ENCODE measurements at places on chromosomes 12 and 14. TPM values are rescaled to one million over a fixed set of nuclear protein-coding genes. Genes with fewer than 3 reads are reported as not detected.
A peak's percentile ranks its signal among the peaks of the same experiment; 100 is the strongest.

Gene POU6F1
- 5.1 TPM for total RNA-seq

Gene TNFRSF1A
- 52.7 TPM for total RNA-seq

Gene RHNO1
- total RNA-seq, result 47.2 TPM

GRCh38 chr12:119505001-119505400 lies 88.6 kb upstream of the TMEM233 start:
- H3K36me3 ChIP-seq, result no peaks in the 10 kb centered on the region
- no peak for DNase-seq
- no peak overlapping the region for H3K4me3 ChIP-seq
- no peak overlapping the region for H3K27ac ChIP-seq

DNA sequence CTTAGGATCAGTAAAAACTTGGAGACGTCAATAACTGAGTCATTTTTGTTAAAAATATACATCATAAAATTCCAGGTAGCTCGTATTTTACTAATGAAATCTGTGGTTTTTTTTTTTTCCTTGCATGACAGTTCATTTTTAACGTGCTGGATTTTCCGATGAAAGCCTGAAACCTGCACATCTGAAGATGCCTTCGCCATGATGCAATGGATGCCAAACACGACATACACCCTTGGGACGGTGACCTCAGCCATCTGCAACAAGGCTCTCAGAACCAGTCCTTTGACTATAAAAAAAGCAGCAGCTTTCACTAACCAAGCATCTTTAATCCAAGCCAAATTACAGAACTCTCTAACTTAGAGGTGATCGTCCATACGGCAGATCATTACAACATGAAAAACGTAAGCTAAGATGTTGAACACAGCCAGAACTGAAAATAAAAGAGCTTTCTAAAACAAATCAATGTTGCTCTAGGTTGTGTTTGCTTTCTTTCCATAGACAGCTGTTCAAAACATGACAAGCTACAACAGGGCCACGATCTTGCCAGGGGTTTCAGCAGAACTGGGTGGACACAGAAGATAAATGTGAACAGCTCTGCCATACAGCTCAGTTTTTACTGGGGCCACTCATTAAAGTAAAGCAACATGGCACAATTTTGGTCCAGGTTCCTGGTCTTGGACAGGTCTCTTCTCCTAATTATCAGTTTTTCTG lies 7.8 kb downstream of the NIN start:
- H3K4me1 ChIP-seq, result peaks cover 64% of the 10 kb centered on the region
- H3K27me3 ChIP-seq, result no peaks in the 10 kb centered on the region
- DNase-seq, result no peak
- peaks cover 34% of the 10 kb centered on the region for H3K36me3 ChIP-seq
- peak overlapping the region; percentile 77 for H3K4me3 ChIP-seq

Gene SLC25A21
- total RNA-seq, result not detected

DNA sequence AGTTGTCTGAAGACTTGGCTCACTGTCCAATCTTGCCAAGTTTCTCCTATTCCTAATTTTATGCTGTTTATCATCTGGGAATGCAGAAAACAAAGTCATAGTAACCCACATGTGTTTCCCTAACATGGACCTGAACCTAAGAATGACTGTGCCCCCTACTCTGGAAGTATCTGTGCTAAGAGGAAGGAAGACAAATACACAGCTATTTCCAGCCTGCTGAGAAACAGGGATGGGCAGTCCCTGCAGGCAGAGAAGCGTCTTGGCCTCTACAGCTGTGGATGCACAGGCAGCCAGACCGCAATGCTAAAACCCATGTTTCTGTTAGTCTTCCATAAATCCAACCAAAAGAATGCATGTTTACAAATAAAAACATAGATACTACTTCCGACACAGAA lies 56.2 kb downstream of the DUSP16 start:
- DNase-seq, result peak; percentile 56
- peaks cover 57% of the 10 kb centered on the region for H3K4me1 ChIP-seq
- peaks cover 34% of the 10 kb centered on the region for H3K36me3 ChIP-seq
- H3K4me3 ChIP-seq, result peak overlapping the region; percentile 64

- DNase-seq, result no peak
- H3K4me3 ChIP-seq, result peak overlapping the region; percentile 98
- no peaks in the 10 kb centered on the region for H3K27me3 ChIP-seq
- H3K36me3 ChIP-seq, result peaks cover 62% of the 10 kb centered on the region
These were observed 602 bp downstream of the CHFR start for GRCh38 chr12:132886529-132887477.

GRCh38 chr12:113658006-113658655 lies 186.5 kb upstream of the LHX5 start:
- no peaks in the 10 kb centered on the region for H3K27me3 ChIP-seq
- no peak overlapping the region for H3K4me3 ChIP-seq
- no peak overlapping the region for H3K27ac ChIP-seq

GRCh38 chr12:96263449-96263902 lies 69.3 kb downstream of the ELK3 start:
- peaks cover 7% of the 10 kb centered on the region for H3K4me1 ChIP-seq
- no peak overlapping the region for H3K27ac ChIP-seq
- H3K27me3 ChIP-seq, result no peaks in the 10 kb centered on the region
- H3K4me3 ChIP-seq, result no peak overlapping the region
- peaks cover 54% of the 10 kb centered on the region for H3K36me3 ChIP-seq

GRCh38 chr12:25698772-25699171 lies 145.7 kb upstream of the LMNTD1 start:
- no peak for DNase-seq
- peaks cover 3% of the 10 kb centered on the region for H3K27me3 ChIP-seq
- H3K36me3 ChIP-seq, result no peaks in the 10 kb centered on the region

Gene KRT80
- total RNA-seq, result not detected

DNA sequence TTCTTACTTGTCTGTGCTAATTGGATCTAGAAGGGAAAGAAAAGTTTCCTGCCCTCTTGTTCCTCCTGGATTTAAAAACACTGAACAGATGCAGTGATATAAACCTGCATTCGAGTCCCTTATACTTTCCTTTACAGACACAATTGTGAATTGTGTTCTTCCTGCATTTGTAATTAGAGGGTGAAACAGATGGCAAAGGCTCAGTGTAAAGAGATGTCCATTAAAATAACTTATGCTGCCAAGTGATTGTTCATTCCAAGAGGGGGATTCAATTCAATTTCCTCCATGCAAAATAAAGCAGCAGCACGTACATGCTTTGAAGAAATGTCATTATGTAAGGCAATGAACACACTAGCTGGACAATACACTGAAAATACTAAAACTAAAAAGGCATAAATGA lies 248.3 kb upstream of the LRIG3 start:
- H3K4me1 ChIP-seq, result no peaks in the 10 kb centered on the region
- H3K36me3 ChIP-seq, result no peaks in the 10 kb centered on the region
- no peak for DNase-seq
- H3K27ac ChIP-seq, result no peak overlapping the region
- H3K27me3 ChIP-seq, result no peaks in the 10 kb centered on the region

DNA sequence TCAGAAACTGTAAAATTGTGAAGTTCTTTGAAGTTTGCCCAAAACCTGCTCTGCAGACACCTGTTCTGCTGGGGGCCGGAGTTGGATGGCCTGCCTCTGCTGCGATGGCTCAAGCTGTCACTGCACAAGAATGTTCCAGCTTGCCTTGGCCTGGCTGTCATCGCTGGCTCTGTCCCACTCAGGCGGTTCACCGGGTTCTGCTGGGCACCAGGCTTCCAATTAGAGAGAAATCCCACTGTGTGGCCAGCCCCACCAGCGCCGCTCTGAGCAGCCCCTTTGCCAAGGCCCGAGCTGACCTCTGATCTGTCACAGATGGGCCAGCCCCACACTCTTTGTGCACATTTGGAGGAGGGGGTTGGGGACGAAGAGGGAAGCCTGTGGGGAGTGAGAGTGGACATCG lies 71.7 kb upstream of the GPATCH2L start:
- DNase-seq, result no peak
- no peak overlapping the region for H3K27ac ChIP-seq
- H3K36me3 ChIP-seq, result no peaks in the 10 kb centered on the region
- no peaks in the 10 kb centered on the region for H3K4me1 ChIP-seq

- peaks cover 9% of the 10 kb centered on the region for H3K36me3 ChIP-seq
- H3K27me3 ChIP-seq, result peaks cover 9% of the 10 kb centered on the region
These were observed 660 bp upstream of the MAP1LC3B2 start for GRCh38 chr12:116558280-116559161.

Gene POTEG
- total RNA-seq, result not detected

DNA sequence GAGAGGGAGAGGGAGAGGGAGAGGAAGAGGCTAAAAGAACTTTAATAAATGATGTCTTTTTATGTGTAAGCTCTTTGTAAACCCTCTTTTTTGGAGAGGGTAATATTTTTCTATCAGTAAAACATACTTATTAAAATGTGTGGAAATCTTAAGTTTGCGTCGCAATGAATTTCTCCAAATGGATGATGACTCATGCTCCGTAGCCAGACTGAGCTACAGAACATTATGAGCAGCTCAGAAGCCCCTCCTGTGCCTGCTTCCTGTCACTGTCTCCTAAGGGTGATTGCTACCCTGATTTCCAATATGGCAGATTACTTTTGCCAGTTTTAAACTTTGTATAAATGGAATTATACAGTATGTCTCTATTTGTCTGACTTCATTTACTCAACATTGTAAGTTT lies 13.0 kb upstream of the PYGL start:
- H3K36me3 ChIP-seq, result no peaks in the 10 kb centered on the region
- H3K27me3 ChIP-seq, result peaks cover 12% of the 10 kb centered on the region
- DNase-seq, result no peak
- H3K4me3 ChIP-seq, result no peak overlapping the region
- H3K4me1 ChIP-seq, result no peaks in the 10 kb centered on the region

- no peak for DNase-seq
- H3K4me3 ChIP-seq, result no peak overlapping the region
- peaks cover 28% of the 10 kb centered on the region for H3K4me1 ChIP-seq
- peaks cover 2% of the 10 kb centered on the region for H3K36me3 ChIP-seq
These were observed 145.8 kb upstream of the TMPO start for GRCh38 chr12:98369581-98369980.

Gene GLT1D1
- 2.2 TPM for total RNA-seq
